ENCODE measurements at places on chromosomes 4 and X.

- DNase-seq: no peak
These were observed 50.1 kb upstream of the PHKA2 start for GRCh38 chrX:19034025-19034424.

DNA sequence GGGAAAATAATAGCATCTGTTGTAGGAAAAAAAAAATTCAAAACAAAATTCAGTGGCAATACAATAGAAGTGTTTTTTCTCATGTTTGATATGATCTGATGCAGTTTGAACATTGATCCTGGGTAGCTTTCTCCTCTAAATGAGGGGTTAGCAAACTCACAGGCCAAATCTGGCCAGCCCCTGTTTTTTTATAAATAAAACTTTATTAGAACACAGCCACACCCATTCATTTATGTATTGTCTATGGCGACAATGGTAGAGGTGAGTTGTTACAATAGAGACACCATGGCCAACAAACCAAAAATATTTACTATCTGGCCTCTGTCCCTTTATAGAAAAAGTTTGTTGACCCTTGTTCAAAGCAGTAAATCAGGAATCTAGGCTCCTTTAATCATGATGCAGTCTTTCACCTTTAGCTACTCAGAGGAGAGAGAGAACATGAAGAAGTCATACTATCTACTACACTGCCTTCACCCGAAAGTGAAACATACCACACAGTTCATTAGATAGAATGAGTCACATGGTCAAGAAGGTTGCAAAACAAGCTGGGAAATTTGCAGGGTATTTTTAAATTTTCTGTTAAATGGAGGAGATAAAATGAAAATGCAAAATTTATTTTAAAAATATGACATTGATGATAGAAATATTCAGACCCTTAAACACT is 186.6 kb upstream of the MAOA start:
- DNase-seq: no peak

DNA sequence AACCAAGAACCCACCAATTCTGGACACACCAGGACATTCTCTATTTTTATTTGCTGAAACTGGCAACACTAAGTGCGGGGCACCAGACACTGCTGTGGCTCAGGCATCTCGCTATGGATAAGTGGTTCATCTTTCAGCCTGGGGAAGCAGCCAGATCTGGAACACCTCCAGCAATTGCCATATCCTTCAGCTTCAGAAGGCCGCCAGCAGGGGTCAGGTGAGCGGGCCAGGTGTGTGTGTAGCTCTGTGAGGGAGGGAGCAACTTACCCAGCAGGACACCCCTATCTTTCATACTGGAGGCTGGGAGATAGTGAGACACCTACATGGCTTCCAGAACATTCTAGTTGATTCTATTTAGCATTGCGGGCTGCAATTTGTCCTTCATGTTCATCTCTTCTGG is 57.0 kb upstream of the GBA3 start:
- DNase-seq: no peak

GRCh38 chr4:28093071-28093470 is 1232.4 kb downstream of the STIM2 start:
- no peak for DNase-seq

DNA sequence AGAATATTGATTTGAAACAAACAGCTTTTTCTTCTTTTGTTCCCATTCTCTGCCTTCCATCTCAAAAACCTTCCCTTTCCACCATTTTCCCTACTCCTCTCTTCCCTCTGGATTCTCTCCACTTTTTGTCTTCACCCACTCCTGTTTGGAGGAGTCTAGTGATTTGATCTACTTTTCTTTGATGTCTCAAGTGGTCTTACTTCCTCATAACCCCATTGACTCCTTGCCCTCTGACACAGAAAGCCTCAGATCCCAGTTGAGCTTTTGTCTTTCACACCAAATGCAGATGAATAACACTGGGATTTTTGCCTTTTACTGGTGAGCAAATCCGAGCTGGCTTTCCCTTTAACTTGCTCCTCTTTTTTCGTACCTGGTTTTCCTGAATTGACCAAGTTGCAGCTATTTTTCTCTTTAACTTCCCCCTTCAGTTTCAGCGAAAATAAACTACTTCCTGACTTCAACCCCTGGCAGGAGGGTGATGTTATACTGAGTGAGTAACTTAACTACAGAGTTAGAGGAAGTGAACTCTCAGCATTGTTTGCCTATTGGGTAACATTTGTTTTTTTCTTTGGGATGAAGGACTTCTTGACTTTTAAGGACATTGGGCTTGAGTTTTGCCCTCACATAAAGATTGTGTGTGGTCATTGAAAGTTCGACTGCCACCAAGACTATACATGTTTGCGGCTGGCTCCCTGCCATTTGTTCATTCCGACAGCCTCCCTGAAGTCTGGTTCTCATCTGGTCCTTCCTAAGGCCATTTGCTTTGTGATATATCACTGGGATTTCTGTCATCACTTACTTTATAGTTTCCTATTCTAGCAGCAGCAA is 392.8 kb upstream of the NR3C2 start:
- DNase-seq: peak; percentile 85

DNA sequence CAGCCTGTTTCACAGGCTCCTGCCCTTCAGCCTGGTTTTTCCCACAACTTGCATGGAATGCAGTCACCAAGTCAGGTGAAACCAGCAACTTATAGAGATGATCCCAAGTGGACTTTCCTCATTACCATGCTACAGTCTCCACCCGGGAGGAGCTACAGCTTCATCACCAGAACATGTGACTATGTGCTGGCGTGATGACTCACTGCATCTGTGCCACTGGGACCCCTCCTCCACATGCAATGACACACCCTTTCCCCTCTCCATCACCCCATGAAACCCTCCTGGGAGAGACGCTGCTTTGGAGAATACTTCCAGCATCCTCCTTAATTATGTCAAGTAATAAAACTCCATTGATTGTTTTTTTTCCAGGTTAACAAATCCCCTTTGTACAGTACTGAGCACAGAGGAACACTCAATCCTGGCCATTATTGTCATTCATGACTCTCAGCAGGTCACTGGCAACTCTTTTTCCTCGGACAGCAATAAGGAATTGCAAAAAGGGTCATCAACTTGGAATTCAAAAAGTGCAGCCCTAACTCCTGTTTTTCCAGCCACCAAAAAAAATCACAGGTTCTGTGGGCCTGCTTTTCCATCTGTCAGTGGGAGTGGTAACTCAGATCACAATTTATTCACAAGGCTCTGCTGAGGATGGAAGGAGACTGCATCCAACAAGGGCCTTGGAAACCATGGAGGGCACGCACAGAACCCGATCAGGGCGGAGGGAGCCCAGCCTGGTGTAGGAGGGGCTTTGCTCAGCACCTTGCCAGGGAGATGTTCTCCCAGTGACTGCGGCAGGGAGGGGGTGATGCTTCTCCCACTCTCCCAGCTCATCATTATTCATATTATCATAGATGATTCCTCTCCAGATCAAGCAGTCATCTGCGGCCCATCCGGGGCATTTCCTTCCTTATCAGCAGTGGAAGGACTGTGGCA is 17.4 kb downstream of the QDPR start:
- peak; percentile 84 for DNase-seq

- DNase-seq: no peak
These were observed 98.9 kb downstream of the SPRY1 start for GRCh38 chr4:123495530-123495929.

DNA sequence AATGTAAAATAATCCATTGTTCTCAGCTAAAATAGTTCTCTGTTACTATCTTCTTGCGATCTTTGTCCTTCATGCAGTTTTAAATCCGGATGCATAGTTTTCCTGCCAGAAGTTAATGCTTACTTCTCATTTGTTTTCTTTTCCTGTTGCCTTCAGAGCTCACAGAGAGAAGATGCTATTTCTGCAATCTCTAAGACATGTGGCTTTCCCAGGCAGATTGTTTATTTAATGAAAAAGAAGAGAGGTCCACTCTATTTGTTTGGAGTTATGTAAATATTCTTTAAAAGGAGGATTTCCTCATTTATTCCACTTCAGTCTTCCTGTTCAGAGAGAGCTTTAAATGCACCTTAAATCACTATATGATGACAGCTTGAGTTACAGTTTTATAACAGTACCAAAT is 39.3 kb upstream of the HPGD start:
- DNase-seq: peak; percentile 27

- no peak for DNase-seq
These were observed 137.7 kb downstream of the LDB2 start for GRCh38 chr4:16760617-16761363.

- no peak for DNase-seq
These were observed 233.6 kb downstream of the FMR1NB start for GRCh38 chrX:148214786-148215185.

- DNase-seq: peak; percentile 67
These were observed 269.9 kb downstream of the OPHN1 start for GRCh38 chrX:68163441-68163840.

DNA sequence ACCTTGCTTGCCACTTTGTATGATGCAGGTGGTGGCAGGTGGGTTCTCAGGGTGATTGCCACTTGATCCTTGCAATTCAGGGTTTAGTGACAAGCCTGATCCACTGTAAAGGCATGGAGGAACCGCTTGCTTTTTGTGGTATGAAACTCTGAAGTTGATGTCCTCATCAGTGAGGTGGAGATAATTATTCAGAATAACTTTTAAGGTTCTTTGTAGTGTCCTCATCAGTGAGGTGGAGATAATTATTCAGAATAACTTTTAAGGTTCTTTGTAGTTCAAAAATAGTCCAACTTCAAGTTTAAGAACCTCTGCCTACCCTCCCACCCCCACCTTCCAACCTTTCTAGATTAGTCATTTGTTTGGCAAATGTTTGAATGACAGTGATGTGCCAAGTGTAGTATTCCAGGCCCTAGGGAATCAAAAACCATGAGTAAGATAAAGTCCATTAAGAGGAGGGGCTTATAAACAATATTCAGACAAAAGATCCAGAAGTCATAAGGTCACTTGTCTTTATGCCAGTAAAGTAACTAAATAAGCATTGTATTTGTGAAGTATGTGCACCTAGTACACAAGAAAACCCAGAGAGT is 51.2 kb downstream of the DCUN1D4 start:
- peak; percentile 49 for DNase-seq

- no peak for DNase-seq
These were observed 45.4 kb downstream of the TIGD4 start for GRCh38 chr4:152734015-152734698.

DNA sequence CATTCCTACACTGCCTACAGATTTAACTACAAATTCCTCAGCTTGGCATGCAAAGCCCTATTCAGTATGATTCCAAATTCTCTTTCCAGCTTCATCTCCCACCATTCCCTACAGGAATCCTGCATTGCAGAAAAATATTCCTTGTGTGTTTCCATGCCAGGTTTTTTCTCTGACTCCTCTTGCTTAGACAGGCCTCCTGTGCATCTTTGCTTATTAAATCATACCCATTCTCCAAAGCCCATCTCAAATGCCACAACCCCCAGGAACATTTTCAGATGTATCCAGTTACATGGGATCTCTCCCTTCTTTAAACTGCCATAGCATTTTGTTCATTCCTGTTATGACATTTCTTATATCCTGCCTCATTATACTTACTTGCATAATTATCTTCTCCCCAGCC is 106.4 kb upstream of the GRIA3 start:
- peak; percentile 41 for DNase-seq

DNA sequence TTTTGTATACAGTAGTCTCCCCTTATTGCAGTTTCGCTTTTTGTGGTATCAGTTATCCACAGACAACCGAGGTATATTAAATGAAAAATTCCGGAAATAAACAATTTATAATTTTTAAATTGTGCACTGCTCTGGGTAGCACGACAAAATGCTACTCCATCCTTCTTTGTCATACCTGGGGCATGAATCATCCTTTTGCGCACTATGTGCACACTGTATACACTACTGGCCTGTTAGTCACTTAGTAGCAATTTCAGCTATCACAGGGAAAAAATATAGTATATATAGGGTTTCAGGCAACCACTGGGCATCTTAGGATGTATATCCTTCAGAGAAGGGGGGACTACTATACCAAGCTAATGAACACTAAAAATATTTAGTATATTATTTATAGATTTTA is 198.8 kb upstream of the FAT4 start:
- peak; percentile 73 for DNase-seq

GRCh38 chr4:14361084-14361483 is 641.2 kb upstream of the CPEB2 start:
- no peak for DNase-seq

- DNase-seq: peak; percentile 42
These were observed 995 bp downstream of the SMARCA5 start for GRCh38 chr4:143514497-143514896.

DNA sequence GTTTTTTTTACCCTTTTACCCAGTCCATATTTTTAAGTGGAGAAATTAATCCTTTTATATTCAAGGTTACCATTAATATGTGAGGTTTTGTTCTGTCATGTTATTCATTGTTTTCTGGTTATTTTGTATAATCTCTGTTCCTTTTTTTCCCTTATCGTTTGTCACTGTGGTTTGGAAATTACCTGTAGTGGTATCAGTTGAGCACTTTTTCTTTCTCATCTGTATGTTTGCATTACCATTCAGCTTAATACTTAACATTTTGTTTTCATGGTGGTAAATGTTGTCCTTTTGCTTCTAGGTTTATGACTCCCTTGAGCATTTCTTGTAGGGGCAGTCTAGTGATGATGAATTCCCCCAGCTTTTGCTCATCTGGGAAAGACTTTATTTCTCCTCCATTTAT is 6.6 kb downstream of the ETDC start:
- no peak for DNase-seq

- DNase-seq: no peak
These were observed 31.3 kb downstream of the REPS2 start for GRCh38 chrX:16977771-16978170.

GRCh38 chr4:6449746-6450369 is 22.6 kb downstream of the PPP2R2C start:
- no peak for DNase-seq

- DNase-seq: no peak
These were observed 125.3 kb upstream of the CLNK start for GRCh38 chr4:10809905-10810304.

- DNase-seq: peak; percentile 95
These were observed 203.4 kb downstream of the MAML3 start for GRCh38 chr4:139950568-139950967.

GRCh38 chrX:45166781-45167180 is 33.9 kb downstream of the DIPK2B start:
- no peak for DNase-seq

GRCh38 chr4:120667102-120667501 is 255.4 kb downstream of the PRDM5 start:
- DNase-seq: no peak

GRCh38 chr4:15963001-15963451 is at the start of gene FGFBP2:
Gene FGFBP2, minus strand, starts transcription at chr4:15963175. Its CDS starts 46 bp downstream, at chr4:15963129.
- DNase-seq: peak; percentile 62

Measured in fibroblast of skin of right biceps (primary cell).